ENCODE measurements at places on chromosomes 13 and 19.

GRCh38 chr13:26254583-26255111 lies 718 bp downstream of the CDK8 start:
- no peak for DNase-seq

DNA sequence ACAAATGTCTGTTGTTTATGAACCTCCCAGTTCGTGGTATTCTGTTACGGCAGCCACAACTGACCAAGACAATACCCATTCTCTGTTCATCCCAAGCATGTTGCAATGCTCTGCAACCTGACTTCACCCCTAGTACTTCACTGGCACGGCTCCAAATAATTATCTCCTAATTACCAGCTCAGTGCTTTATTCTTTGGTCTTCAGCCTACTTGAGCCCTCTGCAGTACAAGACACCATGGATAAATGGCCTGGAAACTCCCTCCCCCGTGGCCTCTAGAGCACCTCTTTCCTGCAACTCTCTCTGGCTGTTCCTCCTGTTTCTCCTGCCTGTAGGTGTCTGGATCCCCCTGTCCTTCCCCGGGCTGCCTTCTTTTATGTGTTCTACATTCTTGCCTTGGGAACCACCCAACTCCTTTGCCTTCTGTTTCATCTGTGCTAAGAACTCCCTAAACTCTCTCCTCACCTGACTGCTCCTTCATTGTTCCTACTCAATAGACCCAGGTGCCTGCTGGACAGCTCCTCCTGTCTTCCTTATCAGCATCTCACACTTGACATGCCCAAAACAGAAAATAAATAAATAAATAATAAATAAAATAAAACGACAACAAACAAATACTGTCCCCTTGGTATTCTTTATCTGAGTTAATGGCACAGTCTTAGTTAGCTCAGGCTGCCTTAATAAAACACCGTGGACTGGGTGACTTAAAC lies 200.4 kb upstream of the IPO5 start:
- DNase-seq = no peak

DNA sequence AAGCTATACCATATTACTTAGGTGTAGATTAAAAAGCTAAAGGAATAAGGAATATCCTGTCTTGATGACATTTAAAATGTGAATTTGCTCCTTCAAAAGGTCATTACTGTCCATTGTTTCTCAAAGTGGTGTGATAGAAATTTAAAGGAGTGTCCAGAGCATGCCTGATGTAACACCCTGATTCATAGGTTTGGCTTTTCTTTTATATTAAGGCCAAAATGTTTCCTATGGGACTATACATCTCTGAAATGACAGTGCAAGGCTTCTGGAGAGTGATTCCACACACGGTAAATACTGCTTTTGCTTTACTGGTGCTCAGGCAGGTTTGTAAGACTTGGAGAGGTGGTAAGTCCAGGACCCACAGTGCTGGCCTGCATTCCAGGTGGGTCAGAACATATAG lies 289.9 kb downstream of the RFC3 start:
- no peak for DNase-seq

DNA sequence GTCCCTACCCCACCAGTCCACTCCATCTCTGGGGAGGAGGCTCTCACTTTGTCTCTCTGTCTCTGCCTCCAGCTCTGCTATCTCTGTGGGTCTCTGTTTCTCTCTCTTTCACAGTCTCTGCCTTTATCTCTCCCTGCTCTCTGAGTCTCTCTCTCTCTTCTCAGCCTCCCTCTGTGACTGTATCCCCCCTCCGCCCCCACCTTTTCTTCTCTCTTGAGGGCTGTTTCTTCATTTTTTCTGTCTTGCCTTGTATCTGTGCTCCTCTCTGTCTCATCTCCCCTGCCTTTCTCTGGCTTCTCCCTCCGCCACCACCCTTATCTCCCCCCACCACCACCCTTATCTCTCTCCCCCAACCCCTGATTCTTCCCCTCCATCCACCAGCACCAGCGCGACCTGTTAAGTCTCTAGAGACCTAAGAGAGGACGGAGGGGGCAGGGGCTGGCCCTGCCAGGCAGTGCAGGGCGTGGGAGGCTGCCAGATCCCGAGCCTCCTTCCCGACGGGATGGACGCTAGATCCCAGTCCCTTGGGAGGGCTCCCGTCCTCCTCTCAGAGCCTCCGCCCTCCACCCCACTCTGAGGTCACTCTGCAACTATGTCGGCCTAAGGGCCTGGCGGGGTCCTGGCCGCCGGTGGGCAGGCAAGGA lies 1.0 kb downstream of the AXL start:
- no peak for DNase-seq

DNA sequence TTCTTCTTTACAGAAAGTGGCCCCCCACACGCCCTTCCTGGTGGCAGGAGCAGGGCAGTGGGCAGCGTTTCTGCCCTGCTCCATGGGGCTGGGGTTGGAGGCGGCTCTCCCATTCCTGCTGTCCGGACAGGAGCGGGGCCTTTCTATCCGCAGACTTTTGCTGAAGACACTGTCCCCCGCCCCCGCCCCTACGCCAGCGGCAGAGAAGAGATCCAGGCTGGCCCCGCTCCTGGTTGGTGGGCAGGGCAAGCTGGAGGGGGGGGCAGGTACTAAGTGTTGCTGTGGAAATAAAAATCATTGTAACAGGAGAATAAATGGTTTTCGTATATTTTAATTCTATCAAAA lies 81.7 kb downstream of the ZNF429 start:
- no peak for DNase-seq

DNA sequence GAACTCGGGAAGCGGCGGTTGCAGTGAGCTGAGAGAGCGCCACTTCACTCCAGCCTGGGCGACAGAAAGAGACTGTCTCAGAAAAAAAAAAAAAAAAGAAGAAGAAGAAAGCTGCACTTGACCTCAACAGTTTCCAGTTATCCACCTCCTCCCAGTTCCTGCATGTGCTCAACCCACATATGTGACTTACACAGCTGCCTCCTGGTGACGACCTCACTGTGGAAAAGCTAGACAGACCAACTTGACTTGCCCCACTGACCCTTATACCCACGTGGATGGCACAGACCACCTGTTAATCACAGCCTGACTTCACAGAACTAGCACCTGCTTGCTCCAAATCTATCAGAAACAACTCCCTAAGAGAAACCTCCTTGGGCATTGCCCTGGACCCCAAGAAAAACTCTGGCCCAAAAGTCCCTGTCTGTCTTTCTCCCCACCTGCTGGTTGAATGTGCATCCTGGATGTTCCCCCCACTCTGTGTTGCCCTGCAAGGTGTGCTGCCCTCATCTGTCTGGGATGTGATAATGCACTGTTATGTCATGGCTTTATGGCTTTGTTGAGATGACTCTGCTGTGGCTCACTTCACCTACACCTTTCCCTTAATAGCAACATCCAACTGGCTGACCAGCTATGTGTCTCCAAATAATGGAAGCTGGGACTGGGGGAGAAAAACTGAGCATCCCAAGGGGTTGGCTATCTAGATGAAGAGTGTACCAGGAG lies 2.8 kb downstream of the ZNF20 start:
- DNase-seq = no peak

DNA sequence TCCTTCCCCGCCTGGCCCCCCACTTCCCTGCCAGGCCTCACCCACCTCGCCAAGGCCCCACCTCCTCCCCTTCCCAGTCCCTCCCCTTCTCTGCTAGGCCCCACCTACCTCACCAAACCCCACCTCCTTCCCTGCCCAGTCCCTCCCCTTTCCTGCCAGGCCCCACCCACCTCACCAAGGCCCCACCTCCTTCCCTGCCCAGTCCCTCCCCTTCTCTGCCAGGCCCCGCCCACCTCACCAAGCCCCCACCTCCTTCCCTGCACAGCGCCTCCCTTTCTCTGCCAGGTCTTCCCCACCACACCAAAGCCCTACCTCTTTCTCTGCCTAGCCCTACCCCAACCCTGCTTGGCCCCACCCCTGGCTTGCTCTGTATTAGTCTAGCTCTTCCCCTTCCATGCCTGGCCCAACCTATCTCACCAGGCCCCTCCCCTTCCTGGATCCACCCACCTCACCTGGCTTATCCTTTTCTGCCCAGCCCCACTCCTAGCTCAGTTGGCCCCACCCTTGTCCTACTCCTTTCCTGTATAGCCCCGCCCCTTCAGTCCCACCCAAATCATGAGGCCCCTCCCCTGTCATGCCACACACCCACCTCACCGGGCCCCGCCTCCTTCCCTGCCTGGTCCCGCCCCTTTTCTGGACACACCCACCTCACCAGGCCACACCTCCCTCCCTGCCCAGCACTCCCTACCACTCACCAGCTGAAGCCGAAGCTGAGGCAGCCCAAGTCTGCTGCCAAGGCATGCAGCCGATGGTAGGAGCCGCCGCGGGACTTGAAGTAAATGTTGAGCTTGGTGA lies 16.2 kb downstream of the CERS1 start:
- DNase-seq = no peak

DNA sequence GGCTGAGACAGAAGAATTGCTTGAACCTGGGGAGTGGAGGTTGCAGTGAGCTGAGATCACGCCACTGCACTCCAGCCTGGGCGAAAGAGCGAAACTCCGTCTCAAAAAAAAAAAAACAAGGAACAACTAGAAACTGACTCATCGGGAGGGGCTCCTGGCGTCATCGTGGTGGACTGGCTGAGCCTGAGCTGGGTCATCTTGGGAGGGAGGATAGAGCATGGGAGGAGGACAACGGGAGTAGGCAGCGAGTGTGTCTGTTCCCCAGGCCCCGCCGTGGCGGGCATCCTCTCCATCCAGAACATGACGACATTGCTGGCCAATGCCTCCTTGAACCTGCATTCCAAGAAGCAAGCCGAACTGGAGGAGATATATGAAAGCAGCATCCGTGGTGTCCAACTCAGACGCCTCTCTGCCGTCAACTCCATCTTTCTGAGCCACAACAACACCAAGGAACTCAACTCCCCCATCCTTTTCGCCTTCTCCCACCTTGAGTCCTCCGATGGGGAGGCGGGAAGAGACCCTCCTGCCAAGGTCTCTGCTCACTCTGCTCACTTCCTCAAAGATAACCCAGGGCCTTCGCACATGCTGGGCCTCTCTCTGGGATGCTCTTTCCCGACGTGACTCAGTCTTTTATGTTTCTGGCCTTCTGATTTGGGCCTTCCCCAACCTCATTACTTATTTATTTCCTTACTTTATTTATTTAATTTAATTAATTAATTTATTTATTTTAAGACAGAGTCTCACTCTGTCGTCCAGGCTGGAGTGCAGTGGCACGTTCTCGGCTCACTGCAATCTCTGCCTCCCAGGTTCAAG lies 16.6 kb downstream of the DDX39A start:
- DNase-seq = no peak

- DNase-seq = no peak
Observed at GRCh38 chr19:57068921-57069697, 50.7 kb upstream of the USP29 start.

GRCh38 chr19:38617283-38617763 lies 430 bp downstream of the MAP4K1 start:
- no peak for DNase-seq

- DNase-seq = no peak
Observed at GRCh38 chr19:42040031-42040430, 30.0 kb downstream of the GRIK5 start.

DNA sequence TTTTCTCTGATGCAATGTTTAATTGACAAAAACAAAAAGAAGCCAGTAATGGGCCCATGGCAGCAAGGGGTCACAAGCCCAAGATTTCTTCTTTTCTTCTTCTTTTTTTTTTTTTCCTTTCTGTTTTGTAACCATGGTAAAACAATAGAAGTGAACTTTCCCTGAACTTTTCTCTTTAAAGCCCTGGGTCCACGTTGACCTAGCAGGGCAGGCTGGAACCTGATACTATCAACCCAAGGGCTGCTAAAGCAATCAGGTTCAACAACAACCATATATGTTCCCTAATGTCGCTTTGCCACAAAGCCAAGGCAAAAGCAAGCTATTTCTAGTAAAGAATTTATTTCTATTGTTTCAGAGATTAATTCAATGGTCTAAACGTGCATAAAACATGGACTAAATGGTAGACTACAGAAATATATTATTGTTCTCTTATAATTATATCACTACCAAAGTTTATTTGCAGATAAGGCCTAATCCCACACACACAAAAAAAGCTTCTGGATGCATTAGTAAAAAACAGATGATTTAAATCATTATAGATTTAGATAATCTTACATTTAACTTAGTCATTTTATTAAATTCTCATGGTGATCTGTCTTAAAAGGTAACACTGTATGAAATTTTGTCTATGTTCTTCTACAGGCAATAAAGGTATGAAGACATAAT lies 153.9 kb downstream of the DACH1 start:
- no peak for DNase-seq

DNA sequence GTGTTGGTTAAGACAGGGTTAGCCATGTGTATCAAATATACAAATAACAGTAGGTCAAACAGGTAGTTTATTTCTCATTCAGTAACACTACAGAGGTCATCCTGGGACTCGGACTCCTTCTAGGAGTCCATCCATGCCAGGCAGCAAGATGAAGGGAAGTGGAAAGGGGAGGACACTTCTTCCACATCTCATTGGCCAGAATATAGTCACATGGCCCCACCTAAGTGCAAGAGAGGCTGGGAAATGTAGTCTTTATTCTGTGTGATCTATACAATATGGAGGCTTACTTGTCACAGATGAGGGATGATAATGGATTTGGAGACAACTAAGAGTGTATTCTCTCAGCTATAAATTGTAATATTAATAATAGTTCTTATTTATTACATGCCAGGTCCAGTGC lies 31.1 kb downstream of the RDH8 start:
- DNase-seq = no peak

DNA sequence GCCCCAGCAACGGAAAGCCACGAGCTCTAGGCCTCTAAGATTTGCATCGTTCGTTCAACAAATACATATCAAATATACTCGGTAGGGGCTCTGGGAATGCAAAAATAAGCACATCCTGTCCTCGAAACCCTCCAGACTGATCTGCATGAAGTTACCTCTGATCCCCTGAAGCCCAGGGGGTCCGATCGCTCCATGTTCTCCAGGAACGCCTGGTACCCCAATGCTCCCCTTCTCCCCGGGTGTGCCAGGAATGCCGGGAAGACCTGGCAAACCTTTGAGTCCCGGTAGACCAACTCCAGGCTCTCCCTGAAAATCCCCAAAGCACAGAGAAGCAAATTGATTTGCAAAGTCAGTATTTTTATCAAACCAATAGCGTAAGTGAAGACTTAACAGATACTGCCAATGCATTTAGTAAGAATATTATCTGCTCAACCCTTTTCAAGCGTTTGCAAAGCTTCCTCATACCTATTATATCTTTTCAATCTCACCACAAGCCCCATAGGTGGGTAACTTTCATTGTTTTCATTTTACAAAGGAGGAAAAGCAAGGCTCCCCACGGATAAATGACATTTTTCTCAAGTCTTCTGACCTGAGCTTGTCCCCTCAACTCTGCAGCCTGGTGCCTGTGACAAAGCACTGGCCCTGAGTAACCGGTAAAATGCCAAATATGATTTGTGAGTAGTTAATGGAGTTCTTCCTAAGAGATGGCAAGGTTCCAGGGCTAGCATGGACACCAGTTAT lies 127.7 kb downstream of the COL4A1 start:
- no peak for DNase-seq

All from stimulated activated CD4-positive, alpha-beta T cell treated with anti-CD3 and anti-CD28 coated beads, Interleukin-12 subunit alpha, Interleukin-12 subunit beta, amount 100 ng/mL, for 24 hours (primary cell).